ENCODE measurements at places on chromosomes 5 and 9.

DNA sequence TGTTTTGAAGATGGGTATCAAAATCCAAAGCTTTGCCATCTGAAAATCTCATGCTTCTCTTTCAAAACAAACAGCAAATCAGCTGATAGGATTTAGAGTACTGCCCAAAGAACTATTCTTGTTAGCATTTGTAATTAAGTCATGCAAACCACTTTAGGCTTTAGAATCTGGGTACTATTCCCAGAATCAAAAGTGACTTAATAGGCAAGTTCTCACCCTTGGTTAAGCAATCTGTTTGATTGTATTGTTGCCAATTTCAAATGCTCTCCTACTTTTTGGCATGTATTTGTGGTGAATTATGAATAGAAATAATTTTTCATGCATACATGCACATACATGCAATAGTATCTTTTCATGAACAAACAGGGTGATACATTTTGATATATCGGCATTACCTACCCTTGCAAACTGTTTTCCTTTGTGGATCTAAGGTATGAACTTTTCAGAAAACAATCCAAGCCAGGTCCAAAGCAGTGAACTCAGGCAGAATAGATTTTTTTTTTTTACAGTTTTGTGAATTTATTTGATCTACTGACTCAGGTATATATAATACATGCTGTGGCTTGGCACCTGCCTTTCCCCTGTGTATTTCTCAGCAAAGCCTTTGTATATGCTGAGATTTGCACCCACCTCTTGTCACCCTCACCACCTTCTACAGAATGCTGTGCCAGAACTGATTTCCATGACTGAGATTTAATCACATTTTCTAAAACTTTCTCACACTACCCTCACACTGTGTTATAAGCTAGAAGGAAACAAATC, 9.0 kb downstream of the IL33 start:
- DNase-seq: no peak

GRCh38 chr5:169914766-169915165, 65.5 kb downstream of the INSYN2B start:
- DNase-seq: peak; percentile 70

DNA sequence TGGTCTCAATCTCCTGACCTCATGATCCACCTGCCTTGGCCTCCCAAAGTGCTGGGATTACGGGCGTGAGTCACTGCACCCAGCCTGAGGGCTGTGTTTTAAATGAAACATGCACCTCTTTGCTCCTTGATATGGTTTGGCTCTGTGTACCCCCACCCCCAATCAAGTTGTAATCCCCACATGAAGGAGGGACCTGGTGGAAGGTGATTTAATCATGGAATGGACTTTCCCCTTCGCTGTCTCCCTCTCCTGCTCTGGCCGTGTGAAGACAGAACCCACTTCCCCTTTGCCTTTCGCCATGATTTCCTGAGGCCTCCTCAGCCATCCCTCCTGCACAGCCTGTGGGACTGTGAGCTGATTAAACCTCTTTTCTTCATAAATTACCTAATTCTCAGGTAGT, 12.5 kb upstream of the NOTCH1 start:
- DNase-seq: no peak

DNA sequence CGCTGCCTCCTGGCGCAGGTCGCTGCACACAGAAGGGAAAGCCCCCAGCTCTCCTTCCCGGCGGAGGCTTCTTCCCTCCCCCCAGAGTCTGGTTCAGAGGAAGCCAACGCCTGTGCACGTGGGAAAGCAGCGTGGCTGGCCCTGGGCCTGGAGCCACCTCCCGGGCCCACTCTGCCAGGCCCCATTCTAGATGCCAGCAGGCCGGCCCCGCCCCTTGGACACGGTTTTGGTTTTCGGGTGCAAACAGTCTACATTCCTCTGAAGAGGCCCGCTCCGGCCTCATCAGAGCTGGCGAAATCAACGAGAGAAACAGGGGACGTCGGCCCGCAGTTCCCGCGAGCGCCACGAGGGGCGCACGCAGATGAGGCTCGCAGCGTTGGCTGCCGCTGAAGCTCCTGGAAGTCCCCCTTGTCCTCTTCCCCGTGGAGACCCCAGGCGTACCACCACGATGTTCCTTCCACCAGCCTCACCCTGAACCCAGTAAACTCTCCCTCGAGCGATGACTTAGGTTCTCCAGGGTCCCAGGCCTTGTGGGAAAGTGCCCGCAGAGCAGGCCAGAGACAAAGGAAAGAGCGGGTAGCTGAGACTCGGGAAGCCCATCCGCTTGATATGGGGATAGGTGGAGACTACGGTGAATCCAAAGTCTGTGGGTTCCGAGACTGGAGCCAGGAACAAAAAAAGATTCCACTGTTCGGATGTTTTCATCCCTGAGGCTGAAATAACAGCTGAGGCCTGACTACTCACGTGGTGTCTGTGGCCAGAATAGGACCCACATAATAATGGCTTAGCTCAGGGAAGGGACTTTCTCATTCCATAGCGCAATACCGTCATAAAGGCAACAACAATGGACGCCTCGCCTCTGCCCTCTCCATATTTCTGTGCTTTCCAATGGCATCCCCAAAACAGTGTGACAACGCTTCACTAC, 64.2 kb downstream of the KLF4 start:
- DNase-seq: peak; percentile 93

DNA sequence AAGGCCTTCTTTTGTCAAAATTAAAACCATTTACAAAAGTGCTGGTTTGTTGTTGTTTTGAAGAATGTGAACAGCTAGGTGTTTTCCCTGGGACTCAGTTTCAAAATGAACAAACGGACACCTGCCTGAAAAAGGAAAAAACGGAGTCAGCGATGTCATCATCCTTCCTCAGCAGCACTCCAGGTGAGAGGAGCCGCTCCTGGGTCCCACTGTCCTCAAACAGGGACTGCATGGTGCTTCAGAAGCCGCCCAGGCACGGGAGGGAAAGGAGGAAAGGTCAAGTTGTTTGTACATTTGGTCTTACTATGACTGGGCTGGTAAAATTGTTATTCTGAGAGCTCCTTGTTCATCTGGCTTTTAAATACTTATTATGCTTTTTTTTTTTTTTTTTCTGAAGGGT, 69.0 kb upstream of the ZSWIM6 start:
- no peak for DNase-seq

DNA sequence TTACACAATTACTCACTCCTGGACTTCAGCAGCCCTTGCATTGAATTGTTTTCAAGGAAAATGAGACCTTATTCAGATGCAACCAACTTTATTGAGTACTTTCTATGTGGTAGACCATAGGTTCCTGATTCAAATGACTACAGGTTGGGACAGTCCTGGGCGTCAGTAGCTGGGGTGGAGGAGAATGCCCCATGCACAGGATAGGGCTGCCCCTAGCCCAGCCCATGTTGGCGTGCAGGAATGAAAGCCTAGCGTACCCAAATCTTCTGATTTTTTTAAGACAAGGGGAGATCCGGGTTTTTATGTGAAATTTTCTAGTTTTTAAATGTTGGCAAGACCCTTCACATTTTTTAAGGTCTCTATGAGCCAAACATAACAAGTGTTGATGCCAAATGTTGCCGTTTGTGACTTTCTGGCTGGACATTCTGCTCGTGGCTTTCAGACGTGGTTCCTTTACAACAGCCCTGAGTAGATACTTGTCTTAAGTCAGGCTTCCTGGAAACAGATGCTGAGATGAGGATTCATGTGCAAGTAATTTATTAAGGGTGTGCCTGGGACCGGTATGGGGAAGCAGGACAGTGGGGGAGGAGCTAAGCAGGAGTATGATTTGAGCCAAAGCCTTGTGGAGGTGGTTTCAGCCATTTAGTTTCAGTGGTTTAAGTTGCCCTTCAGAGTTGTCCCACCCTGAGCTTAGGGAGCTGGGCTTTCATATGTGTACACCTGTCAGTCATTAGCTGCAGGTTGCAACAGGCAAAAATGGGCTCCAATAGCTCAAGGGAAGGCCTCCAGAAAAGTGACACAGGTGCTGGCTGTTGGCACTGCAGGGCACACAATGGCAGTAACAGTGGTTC, 154.1 kb downstream of the NTRK2 start:
- DNase-seq: peak; percentile 68

DNA sequence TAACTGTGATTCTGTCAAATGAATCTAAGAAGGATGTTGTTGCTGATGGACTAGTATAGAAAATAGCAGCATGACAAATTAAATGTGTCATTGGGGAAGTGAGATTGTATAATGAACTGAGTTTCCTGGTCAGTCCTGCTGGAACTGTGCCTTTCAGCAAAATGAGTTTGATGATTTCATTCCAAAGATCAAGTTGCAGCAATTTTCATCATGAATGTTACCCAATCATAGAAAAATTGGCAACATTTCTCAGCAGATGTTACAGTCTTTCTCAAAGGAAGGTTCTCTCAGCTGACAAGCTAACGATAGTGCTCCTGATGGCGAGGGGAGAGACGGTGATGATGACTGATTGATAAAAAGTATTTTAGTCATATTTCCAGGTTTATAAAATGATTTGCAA, 10.7 kb downstream of the PCDHAC2 start:
- DNase-seq: no peak

DNA sequence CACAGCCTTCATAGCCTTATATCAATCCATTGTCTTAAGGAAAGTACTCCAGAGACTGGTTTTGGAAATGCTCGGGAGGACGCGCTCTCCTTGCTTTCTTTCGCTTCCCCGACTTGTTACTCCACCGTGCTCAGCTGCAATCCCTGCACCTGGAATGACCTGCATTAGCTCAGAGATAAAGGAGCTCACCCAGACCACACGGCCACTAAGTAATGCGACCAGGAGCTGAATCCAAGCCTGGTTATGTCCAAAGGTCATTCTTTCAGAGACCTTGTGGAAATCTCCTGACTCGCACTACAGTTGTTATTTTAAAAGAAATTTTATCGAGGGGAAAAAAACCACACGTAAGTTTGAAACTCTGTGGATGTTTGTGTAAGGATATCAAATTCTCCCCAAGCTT, 135.3 kb upstream of the DPYSL3 start:
- DNase-seq: no peak

- DNase-seq: no peak
Measured at GRCh38 chr5:104569621-104570020, 1007.0 kb upstream of the NUDT12 start.

- DNase-seq: peak; percentile 54
Measured at GRCh38 chr9:128683340-128684064, 5.5 kb upstream of the SET start.

GRCh38 chr5:27465140-27465539, 426.8 kb upstream of the CDH9 start:
- DNase-seq: no peak

DNA sequence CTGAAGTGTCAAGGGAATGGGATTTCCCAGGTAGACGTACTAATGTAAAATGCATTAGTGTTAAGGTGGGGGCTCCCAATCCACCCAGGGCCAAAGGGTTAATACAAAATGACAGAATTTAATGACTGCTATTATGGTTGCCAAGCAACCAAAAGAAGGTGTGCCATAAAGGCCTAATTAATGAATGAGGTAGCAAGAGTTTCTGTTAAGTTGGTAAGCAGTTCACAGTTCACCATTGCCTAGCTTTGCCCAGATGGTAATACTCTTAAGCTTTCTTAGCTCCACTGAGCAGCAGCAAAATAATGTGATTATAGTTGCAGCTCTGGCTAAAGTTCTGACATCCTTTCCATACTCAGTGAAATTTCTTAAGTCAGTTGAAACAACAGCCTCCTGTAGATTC, 211.7 kb downstream of the DENND1A start:
- DNase-seq: no peak

DNA sequence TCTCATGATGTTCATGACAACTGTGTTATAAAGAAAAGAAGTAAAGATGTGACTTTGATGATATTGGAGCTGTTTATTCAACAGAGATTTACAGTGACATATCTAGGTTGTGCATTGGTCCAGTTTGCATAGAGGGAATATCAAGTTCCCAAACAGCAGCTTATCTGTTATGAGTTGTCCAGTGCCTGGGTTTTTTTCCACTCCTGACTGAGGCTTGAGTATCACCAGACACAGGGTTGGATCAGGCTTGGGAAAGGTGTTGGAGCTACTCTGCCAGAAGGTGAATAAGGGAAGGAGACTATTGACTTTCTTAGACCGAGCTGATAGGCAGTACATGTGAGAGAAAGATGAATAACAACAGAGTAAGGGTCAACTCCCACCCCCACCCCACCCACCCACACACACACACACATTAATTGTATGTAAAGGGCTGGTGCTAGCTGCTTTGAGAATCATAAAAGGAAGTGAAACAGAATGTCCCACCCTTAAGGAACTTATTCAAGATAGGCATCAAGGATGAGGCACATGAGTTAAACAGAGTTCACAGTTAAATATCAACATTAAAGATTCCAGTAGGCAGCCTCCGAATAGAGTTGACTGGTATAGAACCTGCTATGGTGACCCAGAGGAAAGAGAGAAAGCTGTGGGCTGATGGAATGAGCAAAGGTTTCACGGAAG, 33.0 kb upstream of the RASGRF2 start:
- DNase-seq: no peak

- no peak for DNase-seq
Measured at GRCh38 chr5:140309706-140310249, 6.9 kb upstream of the PFDN1 start.

- no peak for DNase-seq
Measured at GRCh38 chr5:160453751-160454150, 32.1 kb downstream of the PTTG1 start.

DNA sequence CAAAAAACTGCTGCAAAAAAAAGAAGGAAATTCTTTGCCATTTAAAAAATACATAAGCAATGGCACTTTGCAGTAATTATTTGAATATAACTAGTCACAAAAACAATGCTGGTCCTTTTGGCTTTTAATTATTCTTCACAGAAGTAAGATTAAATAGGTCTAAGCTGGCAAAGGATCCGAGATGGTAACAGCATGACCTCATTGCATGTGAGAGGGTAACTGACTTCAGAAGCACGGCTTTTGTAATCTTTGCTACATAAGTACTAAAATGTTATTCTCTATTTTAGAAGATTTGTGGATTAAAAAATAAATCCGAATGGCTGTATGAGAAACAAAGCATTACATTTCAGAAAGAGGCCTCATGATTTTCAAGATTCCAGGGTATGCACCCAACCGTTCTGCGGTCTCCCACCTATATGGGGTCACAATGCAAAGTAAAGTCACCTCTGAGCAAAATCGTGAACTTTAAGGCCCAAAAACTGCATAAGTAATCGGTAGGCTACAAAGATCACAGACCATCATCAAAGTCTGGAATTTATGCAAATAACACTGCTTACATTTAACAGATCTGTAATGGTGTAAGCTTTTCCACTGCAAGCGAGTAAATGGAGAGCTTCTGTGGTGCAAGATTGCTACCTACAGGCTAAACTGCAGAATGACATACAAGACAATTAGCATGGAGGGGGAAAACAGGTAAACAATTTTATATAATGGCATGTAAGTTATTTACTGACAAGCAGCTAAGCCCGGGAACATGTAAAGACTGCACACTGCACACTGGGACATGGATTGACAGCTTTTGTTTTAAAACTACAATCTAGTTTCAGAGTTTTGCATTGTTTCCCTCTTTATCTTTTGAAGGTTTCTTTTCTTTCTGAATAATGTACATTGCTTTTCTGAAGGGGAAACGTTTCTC, 231.6 kb downstream of the SLF1 start:
- no peak for DNase-seq
